ENCODE measurements at places on chromosomes 1 and 21. TPM values are rescaled to one million over a fixed set of nuclear protein-coding genes. Genes with fewer than 3 reads are reported as not detected.

The NEXN gene
- total RNA-seq: 36.0 TPM

The NPR1 gene
- total RNA-seq: not detected

- no peak for DNase-seq
These were observed 20.7 kb downstream of the AGPAT3 start for GRCh38 chr21:43885721-43886120.

The ALG14 gene
- total RNA-seq: 2.1 TPM

DNA sequence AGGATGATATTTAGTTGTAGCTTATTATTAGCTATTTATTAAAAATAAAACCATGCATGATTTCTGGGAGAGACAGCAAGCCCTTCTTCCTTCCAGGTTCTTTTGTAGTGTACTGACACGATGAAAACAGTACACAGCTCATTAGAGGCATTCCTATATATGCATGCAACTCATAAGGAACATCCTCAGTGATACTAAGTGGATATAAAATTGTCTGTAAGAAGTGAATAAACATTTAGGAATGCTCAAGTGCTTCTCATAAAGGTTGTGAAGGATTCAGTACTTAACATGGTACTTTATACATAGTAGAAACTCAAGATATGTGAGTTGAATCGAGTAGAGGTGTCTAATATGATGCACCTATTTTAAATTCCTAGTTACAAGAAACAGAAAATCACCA, 287.7 kb downstream of the SDCCAG8 start:
- DNase-seq: no peak

The KCNC4 gene
- 0.26 TPM for total RNA-seq

GRCh38 chr1:243354511-243355153, 98.8 kb downstream of the SDCCAG8 start:
- DNase-seq: peak; percentile 48

GRCh38 chr1:31746687-31747086, 17.5 kb downstream of the ADGRB2 start:
- no peak for DNase-seq

The C1orf226 gene
- total RNA-seq: 6.0 TPM

DNA sequence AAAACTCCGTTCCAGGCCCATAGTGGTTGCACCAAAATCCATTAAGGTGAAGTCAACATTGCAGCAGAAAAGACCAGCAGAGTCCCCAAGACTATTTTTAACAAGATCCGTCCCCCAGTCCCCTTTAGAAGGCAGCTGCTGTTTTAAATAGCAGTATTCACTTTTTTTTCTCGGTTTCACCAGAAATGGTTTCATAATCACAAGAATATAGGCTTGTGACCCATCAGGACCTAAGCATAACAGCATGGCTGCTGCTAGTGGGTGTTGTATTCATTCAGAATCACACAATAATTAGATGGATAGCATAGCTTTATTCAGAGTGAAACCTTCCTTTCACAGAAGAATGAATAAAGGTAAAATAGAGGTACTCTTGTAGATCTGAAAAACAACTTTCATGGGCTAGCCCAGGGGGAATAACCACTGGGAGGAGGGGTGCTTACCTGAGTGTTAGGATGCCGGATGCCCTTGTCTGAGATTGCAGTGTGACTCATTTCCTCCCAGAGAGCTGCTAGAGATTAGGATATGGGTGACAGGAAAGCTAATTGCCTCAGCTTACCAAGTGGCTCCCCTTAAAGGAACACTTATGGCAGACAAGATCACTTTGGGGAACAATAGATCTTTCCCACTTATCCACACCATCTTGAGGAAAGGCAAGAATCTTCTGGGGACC, 35.0 kb downstream of the ACKR1 start:
- DNase-seq: no peak

GRCh38 chr1:205725514-205725913, 24.5 kb downstream of the NUCKS1 start:
- DNase-seq: no peak

DNA sequence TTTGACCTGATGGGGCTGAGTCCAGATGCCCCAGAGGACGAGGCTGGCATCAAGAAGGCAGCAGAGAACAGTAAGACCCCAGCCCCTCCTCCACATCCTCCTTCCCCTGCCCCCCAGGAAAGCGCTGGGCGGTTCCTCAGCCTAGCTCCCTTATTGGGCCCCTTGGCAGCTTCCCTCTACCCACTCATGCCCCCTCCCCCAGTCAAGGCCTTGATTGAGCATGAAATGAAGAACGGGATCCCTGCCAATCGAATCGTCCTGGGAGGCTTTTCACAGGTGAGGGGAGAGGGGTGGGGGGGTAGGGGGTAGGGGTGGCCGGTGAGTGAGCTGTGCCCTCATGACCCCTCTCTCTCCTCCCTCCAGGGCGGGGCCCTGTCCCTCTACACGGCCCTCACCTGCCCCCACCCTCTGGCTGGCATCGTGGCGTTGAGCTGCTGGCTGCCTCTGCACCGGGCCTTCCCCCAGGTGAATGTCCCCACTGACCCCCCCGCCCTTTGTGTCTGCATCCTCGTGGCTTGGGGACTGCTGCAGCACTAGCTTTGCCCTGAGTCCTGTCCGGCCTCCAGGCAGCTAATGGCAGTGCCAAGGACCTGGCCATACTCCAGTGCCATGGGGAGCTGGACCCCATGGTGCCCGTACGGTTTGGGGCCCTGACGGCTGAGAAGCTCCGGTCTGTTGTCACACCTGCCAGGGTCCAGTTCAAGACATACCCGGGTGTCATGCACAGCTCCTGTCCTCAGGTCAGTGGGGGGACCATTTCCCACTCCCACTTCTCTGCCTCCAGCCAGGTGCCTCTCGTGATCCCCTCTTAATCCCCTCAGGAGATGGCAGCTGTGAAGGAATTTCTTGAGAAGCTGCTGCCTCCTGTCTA, 3.2 kb downstream of the LYPLA2 start:
- no peak for DNase-seq

GRCh38 chr1:196393742-196394141, 214.5 kb downstream of the KCNT2 start:
- DNase-seq: peak; percentile 28

GRCh38 chr1:179251675-179252074, 22.2 kb upstream of the ABL2 start:
- DNase-seq: no peak

- no peak for DNase-seq
These were observed 20.9 kb upstream of the LYPLAL1 start for GRCh38 chr1:219152751-219153150.

DNA sequence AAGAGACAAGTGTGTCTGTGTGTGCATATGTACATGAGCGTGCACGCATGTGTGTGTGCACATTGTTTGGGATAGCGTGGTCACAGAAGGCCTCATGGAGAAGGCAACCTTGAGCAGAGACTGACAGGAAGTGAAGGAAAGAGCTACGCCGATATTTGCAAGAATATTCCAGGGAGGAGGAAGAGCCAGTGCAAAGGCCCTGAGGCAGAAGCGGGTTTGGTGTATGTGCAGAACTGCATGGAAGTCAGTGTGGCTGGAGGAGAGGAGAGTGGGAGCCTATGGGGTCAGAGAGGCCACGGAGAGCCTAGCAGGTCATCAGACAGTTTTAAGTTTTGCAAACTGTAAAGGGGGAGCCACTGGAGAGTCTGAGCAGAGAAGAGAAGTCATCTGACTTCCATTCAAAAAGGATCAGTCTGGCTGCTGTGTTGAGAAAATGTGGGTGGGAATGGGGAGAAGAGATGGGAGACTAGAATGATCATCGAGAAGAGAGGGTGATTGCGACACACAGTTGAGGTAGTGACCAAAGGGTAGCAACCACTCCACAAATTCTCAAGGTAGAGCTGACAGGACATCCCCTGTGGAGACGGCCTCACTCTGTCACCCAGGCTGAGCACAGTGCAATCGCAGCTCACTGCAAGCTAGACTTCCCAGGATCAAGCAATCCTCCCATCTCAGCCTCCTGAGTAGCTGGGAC, 3.9 kb downstream of the CELA2B start:
- no peak for DNase-seq

The S100A7A gene
- total RNA-seq: not detected

DNA sequence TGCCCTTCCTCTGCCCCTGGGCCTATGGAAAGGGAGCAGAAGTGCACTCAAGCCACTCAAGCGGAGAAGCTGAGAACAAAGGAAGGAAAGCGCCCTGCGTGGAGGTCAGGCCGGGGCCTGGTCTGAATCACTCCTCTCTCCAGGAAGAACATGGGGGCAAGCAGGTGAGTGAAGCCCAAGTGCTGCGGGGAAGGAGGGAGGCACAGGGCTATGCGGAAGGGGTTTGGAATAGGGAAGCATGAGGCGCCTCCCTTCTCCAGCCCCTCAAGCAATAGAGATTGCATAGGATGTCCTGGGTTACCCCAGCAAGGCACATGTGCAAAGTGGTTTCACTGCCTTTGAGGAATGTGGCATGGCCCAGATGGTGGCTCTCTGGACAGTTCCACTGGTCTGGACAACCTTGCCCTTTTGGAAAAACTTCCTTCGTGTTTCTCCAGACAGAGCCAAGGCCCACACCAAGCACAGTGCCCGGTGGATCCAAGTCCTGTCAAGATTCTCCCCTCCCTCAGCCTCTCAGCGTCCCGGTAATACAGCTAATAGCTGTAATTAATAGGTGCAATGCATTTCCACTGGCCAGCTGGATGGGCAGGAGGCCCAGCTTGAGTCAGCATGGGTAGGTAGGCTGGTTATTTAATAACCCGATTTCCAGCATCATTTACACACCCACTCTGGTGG, 13.7 kb downstream of the BLACAT1 start:
- DNase-seq: no peak

The C1QB gene
- total RNA-seq: not detected

The PAQR7 gene
- total RNA-seq: 2.9 TPM

- DNase-seq: no peak
These were observed 52.3 kb downstream of the UTP25 start for GRCh38 chr1:209880031-209880430.

The RPTN gene
- not detected for total RNA-seq

- no peak for DNase-seq
These were observed 69.9 kb downstream of the ATF6 start for GRCh38 chr1:161836018-161836417.

- DNase-seq: no peak
These were observed 62.0 kb upstream of the HOOK1 start for GRCh38 chr1:59752556-59753414.

- DNase-seq: no peak
These were observed 9.7 kb downstream of the NENF start for GRCh38 chr1:212442408-212442807.

DNA sequence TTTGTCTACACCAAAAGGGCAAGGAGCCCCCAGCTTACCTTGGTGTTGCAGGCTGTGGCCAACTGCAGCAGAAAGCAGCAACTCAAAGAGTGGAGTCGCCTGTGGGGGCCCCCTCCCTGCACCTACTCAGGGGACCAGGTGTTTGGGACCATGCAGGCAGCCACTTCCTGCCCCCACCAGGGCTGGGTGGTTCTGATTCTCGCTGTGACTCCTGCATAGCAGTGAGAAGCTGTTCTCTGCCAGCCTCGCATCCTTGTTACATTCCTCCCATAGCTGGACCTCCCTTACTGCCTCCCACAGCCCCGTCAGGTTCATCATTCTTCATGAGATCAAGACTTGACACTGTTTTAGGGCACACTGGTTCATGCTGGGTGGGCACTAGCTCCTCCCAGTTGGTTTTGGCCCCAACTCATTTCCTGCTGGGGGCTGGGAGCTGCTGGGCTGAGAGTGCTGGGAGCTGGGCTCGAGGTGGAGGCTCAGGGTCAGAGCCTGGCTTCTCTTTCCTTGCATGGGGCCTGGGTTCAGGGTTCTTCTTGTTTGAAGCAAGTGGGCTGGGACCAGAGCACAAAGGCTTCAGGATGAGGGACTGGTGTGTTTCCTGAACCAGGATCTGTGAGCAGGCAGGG, 146.9 kb upstream of the C1orf174 start:
- DNase-seq: no peak

The ELAVL4 gene
- not detected for total RNA-seq

- peak; percentile 36 for DNase-seq
These were observed 51.2 kb downstream of the DNTTIP2 start for GRCh38 chr1:93827633-93828366.

The KCNA3 gene
- total RNA-seq: not detected
